Immature natural killer cell (primary cell): ENCODE measurements at places on chromosomes 7 and 10.

DNA sequence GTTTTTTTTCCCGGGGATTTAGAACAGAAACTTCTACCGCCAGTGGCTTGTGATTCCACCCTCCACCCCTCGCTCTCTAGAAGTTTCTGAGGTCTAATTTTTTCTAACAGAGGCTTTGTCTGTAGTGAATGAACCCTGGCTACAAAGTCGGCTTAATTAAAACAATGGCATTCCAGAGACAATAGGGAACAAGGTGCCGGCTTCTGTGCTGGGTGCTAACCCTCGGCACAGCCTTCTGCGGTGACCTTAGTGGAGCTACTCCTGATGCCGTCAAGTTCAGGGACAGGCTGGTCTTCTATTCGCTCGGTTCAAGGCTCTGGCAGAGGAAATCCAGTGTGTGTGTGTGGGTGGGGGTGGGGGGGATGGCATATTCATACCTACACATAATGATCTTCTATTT lies 32.1 kb upstream of the ENO4 start:
- no peak for DNase-seq

DNA sequence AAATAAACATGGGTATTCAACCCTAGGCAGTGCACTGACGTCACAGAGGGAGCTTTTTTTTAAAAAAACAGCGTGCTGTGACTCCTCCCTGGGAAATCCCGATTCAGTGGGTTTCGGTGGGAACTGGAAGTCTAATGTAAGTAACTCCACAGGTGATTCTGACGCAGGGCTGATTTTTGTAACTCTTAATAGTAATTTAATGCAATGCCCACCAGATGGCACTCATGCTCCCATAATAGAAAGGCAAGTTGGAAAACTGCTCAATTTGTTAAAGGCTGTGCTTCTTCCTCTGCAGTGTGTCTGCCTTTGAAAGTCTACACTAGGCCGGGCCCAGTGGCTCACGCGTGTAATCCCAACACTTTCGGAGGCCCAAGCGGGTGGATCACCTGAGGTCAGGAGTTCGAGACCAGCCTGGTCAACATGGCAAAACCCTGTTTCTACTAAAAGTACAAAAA lies 10.9 kb upstream of the RSU1 start:
- peak; percentile 62 for DNase-seq

DNA sequence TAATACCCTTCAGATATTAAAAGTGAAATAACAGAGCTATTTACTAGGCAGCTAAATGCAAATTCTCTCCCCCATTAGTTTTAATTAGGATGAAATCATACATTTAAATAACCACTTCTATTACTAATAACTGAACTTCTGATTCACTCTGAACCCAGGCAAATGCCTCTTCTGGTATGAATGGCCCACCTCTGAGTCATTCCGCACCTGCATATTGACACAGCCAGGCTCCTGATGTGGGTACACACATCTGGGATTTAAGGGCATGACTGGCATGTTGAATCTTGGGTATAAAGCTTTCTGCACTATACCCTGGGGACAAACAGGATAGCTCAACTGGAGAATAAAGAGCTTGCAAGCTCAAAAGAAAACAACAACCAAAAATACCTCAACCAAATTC lies 140.9 kb downstream of the AUTS2 start:
- DNase-seq: no peak

- peak; percentile 44 for DNase-seq
These were observed 7.3 kb upstream of the KLHDC10 start for GRCh38 chr7:130063036-130063435.

DNA sequence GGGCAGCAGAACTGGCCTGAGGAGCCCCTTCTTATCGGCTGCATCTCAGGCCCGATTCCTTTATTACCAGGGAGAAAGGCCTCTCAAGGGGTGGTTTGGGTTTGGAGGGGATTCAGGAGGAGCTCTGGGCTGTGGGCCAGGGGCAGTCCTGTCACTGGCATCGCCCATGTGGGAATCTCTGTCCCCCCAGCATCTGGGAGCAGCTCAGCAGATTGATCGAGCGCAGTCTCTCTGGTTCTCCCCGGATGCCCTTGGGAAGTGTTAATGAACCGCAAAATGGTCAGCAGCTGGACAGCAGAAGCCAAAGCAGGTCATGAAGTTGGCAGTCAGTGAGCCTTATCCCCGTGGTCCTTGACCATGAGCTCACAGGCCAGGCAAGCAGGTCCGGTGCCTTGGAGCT lies 104.4 kb upstream of the ANLN start:
- DNase-seq: no peak

DNA sequence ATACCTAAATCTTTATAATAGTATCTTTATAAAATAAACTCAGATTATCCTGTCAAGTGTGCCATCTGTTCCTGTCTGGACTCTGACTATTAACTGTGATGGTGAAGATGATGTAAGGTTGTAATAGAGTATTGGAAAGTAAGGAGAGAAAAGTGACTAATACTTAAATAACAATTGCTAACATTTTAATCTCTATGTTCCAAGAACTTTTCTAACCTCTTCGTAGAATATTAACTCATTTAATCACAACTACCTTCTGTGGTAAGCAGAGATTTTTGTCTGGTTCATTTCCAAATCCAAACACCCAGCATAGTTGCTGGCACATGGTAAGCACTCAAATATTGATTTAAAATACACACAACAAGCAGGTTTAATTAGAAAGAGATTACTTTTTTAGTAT lies 2.5 kb downstream of the TNPO3 start:
- DNase-seq: no peak

DNA sequence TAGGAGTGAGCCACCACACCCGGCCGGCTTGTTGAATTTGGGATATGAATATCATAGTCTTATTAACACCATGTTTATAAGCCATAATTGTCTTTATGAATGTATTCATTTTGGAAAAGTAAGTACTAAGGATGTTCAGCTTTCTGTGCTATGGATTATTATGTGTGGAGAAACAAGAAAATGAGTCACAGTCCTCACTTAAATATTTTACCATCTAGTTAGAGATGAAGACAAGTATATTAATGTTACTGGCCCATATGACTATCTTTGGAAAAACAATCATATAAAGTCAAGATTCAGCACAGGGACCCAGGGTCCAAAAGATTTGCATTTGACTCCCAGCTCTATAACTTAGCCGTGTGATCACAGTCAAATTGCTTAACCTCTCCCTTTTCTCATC lies 9.8 kb upstream of the TOMM7 start:
- no peak for DNase-seq

DNA sequence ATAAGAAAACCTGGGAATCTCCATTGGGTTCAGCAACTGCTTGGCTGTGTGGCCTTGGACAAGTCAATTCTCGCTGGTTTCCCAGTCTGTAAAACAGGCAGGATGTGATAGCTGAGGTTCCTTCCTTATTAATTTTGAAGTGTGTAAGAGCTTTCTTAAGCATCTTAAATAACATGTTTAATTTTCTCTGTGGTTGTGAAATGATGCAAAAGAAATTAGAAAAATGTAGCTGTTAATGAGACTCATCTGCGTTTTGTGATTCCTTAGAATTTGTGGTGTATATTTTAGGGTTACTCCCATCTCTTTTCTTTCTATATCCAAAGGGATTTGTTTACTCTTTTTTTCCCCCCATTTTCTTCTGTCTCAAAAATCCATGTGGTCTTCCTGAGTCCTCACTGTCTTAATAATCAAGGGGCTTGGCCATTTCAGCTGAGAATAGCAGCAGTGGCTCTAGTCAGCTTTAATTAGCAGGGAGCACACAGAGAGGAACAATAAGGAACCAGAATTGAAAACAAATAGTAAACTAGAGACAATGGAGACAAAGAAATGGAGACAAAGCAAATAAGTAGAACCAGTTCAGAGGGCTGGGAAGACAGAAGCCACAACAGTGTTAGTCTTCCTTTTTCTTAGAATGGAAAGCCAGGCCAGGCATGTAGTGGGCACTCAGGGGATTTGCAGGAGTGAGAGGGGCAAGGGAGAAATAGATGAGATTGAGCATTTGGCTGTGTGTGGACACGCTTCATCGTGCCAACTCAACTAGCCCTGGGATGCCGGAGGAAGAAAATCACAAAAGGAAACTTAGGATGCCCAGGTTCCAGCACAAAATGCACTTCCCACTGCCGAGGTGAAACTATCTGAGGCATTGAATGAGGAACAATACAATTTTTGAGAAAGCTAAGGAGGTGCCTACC lies 93.9 kb downstream of the CHN2 start:
- DNase-seq: no peak

- DNase-seq: no peak
These were observed 108.1 kb upstream of the IGFBP3 start for GRCh38 chr7:46029111-46029704.

GRCh38 chr10:3737864-3738263 lies 47.1 kb downstream of the KLF6 start:
- no peak for DNase-seq

GRCh38 chr7:40572810-40573465 lies 438.1 kb downstream of the SUGCT start:
- DNase-seq: no peak

GRCh38 chr7:73451780-73452398 lies 18.3 kb downstream of the FZD9 start:
- DNase-seq: peak; percentile 53
